IMR-90 (cell line): ENCODE measurements at places on chromosomes 5 and 9. TPM values are rescaled to one million over a fixed set of nuclear protein-coding genes. Genes with fewer than 3 reads are reported as not detected.

- DNase-seq = no peak
These were observed 53.2 kb downstream of the HACD4 start for GRCh38 chr9:20978249-20978648.

GRCh38 chr5:110401881-110402280, 324.6 kb downstream of the TMEM232 start:
- DNase-seq = no peak

DNA sequence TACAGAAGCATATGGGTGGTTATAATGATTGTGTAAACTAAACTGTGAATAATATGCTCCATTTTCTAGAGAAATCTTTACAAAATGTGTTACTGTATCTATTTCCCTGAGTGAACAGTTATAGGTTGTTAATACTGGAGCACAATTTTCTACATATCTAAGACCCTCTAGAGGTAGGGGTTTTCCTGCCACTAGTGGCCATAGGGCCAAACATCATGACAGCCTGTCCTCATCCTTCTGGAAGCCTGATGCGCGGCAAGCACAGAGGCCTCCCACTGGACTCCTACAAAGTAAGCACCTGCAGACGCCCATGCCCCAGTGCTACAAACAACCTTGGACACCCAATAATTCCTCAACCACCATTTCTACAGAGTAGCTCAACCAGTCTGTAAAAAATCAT, 1.9 kb upstream of the SNX18 start:
- DNase-seq = no peak

DNA sequence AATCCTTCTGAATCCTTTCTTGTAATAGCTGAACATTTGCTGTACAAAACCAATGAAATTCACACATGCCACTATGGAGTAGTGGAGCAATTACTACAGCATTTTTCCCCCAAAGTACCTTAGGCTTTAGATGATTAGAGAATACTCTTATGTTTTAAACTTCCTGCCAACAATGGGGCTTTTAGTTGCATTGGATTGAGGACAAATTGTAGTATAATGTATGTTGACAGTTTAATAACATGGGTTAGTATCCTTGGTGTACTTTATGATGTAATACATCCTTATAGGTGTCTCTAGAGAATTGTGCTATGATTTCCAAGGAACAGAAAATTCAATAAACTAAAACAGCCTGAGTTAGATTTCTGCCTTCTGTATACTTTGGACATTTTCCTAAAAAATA, 422.7 kb upstream of the GRAMD2B start:
- no peak for DNase-seq

DNA sequence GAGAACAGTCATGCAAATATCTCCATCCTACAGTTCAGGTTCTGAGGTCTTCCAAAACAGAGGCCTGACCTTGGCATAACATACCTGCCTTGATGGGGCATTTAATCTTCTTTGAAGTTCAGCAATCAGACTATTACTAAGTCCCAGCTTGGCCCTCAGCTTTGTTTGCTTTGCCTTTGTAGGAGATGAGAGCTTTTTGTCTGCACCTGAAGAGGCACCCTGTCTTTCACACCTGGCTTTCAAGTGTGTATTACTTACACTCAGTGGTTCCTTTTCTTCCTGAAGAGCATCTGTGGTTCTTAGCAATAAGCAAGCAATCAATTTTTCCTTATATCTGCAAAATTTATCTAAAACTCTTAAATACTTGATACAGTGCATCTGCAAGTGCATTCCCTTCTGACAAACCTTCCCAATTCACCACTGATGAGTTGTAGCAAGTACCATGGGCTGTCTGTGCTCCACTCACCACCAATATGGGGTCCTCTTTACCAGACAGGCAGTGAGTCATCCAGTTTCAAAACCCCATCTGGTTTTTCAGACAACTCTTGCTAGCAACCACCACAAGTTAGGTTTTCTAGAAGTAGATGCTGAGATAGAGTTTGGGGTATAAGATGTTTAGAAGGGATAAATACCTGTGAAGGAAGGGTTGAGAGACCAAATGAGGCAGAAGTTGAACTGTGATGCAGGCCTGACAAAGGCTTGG, 100.2 kb downstream of the HINT1 start:
- DNase-seq = no peak

DNA sequence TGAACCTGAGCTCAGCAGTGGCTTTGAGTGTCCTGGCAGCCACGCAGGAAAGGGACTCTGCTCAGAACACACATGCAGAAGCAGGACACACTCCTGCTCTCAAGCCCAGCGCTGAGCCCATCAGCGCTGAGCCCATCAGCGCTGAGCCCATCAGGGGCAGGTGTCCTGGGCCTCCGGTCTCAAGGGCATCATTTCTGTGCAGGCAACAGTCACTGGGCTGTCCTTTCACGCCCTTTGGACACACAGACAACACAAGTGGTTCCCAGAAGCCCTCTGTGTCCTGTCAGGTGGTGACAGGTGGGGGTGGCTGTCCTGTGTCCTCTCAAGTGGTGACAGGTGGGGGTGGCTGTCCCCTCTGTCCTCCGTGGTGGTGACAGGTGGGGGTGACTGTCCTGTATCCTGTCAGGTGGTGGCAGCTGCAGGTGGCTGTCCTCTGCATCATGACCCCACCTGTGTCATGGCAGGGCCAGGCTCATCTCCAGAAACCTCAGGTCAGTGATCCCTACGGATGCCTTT, 39.0 kb upstream of the CLPTM1L start:
- no peak for DNase-seq

DNA sequence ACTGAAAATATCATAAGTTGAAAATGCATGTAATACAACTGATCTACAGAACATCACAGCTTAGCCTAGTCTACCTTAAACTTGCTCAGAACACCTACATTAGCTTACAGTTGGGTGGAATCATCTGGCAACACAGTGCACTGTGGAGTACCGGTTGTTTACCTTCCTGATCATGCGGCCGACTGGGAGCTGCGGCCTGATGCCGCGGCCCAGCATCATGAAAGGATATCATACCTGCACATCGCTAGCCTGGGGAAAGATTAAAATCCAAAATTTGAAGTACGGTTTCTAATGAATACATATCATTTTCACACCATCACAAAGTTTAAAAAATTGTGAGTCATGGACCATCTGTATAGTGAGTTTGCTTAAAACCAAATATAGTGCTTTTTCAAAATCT, 1.8 kb downstream of the HACD4 start:
- DNase-seq = no peak

- no peak for DNase-seq
These were observed 3.5 kb downstream of the FBXW11 start for GRCh38 chr5:172002840-172003512.

GRCh38 chr5:80739496-80739895, 84.7 kb upstream of the DHFR start:
- DNase-seq = no peak

- DNase-seq = no peak
These were observed 56.4 kb upstream of the TLX3 start for GRCh38 chr5:171252674-171253073.

- peak; percentile 44 for DNase-seq
These were observed 28.2 kb downstream of the MTAP start for GRCh38 chr9:21830589-21830988.

- DNase-seq = no peak
These were observed 203.3 kb downstream of the ADAMTS12 start for GRCh38 chr5:33688526-33688925.

GRCh38 chr5:167064198-167064776, 1227.2 kb upstream of the WWC1 start:
- DNase-seq = no peak

DNA sequence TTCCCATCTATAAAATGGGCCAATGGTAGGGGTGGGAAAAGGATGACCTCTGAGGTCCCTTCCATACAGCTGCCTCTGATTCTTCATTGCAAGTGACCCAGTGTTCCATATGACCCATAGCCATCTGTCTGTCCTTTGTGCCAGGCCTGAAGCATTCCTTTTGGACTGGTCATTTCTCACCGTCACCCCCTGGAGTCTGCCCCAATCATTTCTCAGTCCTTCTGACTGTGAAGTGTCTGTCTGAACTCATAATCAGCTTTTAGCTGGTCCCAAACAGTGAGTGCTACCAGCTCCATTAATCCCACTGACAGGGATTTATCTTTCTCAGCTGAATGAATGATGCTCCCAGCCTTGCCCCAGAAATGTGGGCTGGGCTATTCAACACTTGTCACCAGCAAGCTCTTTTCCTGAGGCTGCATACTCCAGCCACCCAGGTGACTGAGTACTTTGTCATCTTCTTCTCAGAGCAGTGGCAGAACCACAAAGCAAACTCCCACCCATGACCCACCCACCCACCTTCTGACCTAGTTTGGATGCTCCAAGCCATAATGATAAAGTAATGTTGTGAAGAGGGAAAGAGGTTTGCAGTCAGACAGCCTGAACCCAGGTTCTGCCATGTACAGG, 37.4 kb downstream of the KCNIP1 start:
- DNase-seq = no peak

GRCh38 chr9:84145780-84146179, 165.2 kb downstream of the RMI1 start:
- no peak for DNase-seq

DNA sequence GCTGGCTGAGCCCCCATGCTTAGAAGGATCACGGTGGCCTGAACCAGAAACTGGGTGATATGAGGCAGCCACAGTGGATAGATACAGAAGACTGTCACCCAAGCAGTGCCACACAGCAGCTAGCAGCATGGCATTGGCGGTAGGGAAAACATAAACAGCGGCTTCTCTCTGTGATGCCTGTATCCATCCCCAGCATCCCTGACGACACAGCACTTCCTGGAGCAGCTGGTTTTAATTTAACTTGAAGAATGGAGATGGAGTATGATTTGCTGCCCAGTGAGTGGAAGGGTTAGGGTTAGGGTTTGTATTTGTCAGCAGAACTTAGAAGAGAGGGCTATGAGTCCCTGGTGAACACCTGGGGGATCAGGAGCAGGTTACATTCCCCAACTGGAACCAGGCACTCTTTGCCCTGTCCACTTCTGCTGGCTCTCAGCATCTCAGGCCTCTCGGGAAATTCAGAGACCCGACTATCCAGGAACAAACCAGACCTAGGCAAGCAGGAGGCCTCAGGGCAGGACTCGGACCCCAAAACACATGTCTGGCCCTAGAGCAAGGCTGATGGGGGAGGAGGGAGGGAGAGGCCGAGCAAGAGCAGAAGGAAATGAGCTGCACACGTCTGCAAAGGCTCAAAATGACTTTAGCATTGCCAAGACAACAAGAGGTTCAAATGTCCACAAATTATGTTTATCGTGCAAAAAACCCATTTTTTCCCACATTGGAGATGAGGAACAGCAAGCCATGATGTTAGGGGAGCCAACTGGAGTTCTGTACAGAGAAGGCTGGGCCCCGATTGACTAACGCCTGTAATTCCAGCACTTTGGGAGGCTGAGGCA, 6.5 kb upstream of the GGTA1 start:
- no peak for DNase-seq

DNA sequence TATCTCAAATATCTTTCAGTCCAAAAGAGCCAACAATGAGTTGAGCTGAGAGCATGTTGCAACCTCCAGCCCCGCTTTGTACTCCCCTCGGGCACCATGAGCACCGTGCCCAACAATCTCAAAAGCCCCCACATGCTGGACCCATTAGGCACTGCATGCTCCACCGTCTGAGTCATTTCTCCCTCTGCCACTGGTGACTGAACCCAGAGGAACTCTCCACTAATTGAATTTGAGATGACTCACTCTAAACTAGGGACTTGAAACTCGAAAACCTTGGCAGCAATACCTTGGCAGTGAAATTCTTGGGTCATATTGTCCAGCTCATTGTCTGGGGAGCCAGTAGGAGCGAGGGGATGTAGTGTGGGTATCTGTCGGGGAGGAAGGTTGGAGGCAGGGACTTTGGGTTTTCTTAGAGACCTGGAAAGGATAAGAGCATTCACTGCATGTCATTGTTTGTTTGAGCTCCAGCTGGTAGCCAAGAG, 49.9 kb upstream of the SLIT3 start:
- DNase-seq = peak; percentile 89

- DNase-seq = peak; percentile 59
These were observed 42.6 kb upstream of the APC start for GRCh38 chr5:112694853-112695709.

- peak; percentile 39 for DNase-seq
These were observed at the start of gene DAB2IP for GRCh38 chr9:121651295-121652020. Gene DAB2IP (plus strand): TSS chr9:121651634. CDS start chr9:121651776, 142 bp downstream.

GRCh38 chr5:31192442-31192841, 1.0 kb upstream of the CDH6 start:
- DNase-seq = peak; percentile 16

DNA sequence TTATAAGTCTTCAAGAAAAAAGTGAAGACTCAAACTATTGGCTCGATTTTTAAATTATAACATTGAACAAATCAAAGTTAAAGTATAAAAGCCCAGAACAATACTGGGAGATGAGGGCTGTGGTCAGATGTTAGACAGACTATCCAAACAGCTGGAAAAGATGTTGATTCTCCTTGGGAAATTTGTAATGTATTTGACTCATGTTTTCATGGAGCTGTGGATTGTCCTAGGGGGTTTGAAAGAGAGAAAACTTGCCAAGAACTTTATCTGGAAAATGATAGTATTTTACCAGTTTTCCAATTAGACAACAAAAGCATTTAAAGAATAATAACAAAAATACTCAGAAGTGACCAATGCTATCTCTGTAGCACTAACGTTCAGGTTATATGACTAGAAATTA, 339.2 kb downstream of the ARL15 start:
- DNase-seq = no peak

DNA sequence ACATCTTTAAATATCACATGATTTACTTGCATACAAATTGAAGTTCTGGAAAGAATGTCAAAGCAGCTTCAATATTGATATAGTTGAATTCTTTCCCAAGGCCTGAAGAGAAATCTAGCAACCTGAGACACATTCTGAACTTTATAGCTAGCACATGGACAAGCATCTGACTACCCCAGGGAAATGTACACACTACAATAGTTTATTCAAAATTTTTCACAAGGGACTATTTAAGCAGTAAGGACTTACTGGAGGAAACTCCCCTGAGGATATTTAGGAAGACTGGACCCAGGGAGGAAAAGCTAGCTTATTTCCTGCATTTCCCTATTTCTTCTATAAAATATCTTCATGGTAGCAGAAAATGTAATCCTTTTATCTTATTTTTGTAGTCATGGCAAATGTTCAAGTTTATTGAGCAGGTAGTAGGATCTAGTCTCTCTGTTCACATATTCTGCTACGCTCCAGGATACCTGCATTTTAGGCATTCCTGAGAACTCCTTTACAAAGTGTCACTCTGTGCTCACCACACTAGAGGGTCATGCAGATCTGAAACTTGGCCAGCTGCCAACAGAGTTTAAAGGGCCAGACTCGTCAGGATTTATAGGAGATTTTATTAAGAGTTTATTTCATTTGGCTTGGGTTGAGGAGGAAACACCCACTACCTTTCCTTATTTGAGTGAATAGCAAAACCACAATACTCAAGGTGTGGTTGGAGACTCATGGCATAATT, 348.4 kb upstream of the FTMT start:
- no peak for DNase-seq

The MELK gene
- polyA plus RNA-seq = 17.8 and 20.8 TPM in 2 replicates

The SHISAL2B gene
- polyA plus RNA-seq = not detected in 2 replicates

The SCGB3A1 gene
- not detected in 2 replicates for polyA plus RNA-seq

The WDR38 gene
- polyA plus RNA-seq = not detected in 2 replicates

The PRKAA1 gene
- 38.9 and 47.7 TPM in 2 replicates for polyA plus RNA-seq

The ADAMTS13 gene
- 2.8 and 3.1 TPM in 2 replicates for polyA plus RNA-seq

The DCAF12 gene
- 12.6 and 17.1 TPM in 2 replicates for polyA plus RNA-seq

The BTNL3 gene
- polyA plus RNA-seq = not detected in 2 replicates

The SLIT3 gene
- 0.50 and 0.70 TPM in 2 replicates for polyA plus RNA-seq

The SLC1A3 gene
- 0.13 and 0.27 TPM in 2 replicates for polyA plus RNA-seq

The KLF9 gene
- 4.1 and 4.3 TPM in 2 replicates for polyA plus RNA-seq

The OCLN gene
- polyA plus RNA-seq = 0.82 and 0.99 TPM in 2 replicates

The SPATA6L gene
- 0.60 and 0.84 TPM in 2 replicates for polyA plus RNA-seq

The TLR4 gene
- not detected in 2 replicates for polyA plus RNA-seq

The LECT2 gene
- not detected in 2 replicates for polyA plus RNA-seq

The ADGRD2 gene
- polyA plus RNA-seq = not detected in 2 replicates

The FOXI1 gene
- not detected in 2 replicates for polyA plus RNA-seq

The FOXD4 gene
- polyA plus RNA-seq = 0.03 and 0.09 TPM in 2 replicates
